ENCODE measurements at places on chromosomes 6 and 20.

DNA sequence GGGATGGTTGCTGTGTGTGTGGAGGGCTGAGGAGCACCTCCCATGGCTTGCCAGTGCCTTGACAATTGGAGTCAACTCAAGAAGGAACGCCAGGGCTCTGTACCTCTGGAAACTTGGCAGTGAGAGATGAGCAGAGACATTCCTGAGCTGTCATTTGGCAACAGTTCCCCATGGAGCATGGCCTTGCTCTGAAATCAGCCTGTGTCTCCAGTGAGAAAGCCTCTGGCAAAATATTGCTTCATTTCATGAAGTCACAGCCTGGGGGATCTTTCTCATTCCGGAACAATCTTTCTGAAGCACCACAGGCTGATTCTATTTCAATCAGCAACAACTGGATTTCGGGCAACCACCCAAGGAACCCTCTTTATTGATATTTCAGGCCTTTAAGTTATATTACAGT, 52.2 kb upstream of the FNDC1 start:
- DNase-seq = no peak

DNA sequence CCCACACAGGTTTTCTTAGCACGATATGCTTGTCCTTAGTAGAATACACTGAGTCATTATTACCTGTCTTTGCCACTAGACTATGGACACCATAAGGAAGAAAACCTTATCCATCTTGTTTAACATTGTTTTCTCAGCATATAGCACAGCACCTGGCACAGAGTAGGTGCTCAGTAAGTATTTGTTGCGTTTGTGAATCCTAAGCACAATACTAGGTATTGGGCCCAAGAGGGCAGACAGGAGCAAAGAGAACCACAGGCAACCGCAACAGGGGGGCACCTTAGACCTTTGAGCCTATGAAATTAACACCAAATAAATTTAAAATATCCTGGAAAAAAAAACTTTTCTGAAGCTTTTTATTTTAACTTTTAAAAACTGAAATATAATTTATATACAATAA, 3.7 kb upstream of the NCOA6 start:
- DNase-seq = no peak

GRCh38 chr20:16049529-16050093, 523.6 kb downstream of the KIF16B start:
- no peak for DNase-seq

DNA sequence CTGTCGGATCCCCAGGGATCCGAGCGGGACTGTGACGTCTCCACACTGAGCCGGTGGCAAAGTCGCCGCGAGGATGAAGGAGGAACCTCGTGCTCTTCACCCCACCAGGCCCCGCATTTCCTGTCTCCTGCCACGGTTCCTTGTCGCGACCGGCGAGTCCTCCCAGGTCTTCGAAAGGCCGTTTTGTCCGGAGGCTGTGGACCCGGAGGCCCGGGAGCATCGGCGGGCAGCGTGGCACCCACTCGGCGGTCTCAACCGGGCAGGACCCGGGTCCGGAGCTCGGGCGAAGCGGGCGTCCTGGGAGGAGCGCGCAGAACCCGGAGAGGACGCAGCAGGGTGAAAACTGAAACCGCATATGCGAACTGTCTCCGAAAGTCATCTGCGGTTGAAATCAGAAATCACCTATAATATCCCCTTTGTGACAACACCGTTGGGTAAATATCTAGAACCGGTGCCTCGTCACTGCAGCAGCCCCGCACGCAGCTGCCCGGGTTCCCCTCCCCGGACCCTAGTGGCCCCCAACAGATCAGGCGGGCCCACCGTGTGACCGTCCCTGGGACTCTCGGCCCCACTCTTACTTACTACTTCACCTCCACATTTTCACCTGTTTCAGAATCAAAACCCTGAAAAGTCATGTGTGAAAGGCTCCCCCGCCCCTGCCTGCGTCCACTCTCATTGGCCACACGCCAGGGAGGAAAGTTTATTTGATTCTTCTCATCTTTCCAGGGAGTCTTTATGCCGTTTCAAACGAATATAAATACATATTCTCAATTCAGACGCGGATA, 3.1 kb upstream of the ULBP2 start:
- no peak for DNase-seq

DNA sequence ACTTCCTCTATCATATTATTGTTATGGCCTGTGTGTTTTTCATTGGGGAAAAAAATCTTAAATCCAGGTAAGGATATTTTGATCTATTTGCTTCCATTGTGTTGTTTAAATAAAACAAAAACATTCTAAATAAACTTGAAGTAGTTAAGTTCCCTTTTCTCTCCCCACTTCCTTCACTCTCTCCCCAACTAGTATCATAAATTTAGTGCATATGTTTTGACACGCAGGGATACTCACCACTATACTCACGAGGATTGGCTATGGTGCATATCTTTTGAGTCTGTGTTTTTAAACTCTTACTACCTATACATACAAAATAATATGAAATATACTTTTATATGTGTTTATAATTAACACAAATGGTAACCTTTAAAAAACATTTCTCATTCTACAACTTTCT, 5.2 kb downstream of the TTLL9 start:
- no peak for DNase-seq

DNA sequence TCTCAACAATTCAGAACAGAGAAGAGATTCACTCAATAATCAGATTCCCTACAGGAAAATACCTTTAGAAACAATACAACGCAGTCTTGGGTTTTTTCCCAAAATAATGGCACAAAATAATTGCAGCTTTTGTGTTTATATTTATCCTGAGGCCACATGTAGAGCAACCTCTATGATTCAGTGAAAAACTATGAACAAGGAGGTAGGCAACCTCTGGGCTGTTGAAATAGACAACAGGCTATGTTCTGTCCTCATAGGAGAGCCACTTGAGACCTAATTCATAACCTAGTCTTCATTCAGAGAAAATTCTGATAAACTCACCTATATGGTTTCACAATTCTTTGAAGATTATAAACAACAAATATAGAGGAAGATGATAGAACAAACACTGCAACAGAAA, 118.3 kb downstream of the KHDC1L start:
- no peak for DNase-seq

DNA sequence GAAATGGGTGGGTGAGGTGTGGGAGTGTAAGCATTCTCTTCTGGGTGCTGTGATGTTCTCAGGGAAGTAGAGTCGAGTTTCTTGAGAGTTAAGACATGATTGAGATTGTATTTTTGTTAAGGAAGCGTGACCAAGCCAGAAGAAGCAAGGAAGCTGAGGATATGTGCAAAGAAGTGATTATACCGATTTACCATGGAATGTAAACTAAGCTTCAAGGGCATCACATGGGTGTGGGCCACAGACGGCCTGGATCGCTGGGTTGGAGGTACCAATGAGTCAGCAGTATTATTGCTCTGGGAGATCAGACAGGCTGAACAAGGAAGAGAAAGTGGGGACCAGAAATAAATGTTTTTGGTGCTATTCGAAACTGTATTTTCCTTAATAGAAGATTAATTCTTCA, 184.1 kb upstream of the GMDS start:
- DNase-seq = no peak

DNA sequence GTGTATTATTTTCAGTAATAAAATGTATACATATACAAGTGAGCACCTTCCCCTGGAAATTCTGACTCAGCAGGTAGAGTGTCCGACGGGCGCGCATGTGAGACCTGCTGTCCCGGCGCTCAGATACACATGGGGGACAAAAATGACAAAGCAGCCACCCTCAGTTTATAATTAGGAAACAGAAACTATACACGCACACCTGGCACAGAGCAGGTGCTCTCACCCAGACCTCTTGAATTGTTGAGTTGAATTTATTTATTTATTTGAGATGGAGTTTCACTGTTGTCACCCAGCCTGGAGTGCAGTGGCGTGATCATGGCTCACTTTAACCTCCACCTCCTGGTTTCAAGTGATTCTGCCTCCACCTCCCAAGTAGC, 180.4 kb downstream of the ZDHHC14 start:
- DNase-seq = no peak

- DNase-seq = no peak
These were observed 42.9 kb upstream of the FABP7 start for GRCh38 chr6:122736616-122737015.

GRCh38 chr6:154572556-154572955, 62.1 kb upstream of the CNKSR3 start:
- DNase-seq = no peak

DNA sequence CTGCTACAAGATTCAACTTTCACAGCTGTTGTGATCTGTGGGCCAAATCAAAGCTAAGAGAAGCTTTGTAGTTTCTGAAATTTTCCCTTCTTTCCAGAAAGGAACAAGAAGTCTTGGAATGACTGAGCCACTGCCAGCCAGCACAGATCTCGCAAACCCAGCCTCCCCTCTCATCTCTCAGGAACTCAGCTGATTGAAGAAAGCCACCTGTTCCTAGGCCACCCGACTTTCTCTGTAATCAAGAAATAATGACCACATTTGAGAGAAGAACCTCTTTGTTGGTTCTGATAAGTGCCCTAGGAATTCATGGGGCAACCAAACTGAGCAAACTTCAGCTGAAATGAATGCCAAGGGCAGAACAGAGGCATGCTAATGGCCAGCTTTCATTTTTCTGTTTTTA, 61.7 kb downstream of the HDGFL1 start:
- DNase-seq = no peak

- DNase-seq = no peak
These were observed 49.6 kb upstream of the HLA-A start for GRCh38 chr6:29892696-29893095.

GRCh38 chr6:118893064-118893806, 717 bp upstream of the ASF1A start:
- no peak for DNase-seq

DNA sequence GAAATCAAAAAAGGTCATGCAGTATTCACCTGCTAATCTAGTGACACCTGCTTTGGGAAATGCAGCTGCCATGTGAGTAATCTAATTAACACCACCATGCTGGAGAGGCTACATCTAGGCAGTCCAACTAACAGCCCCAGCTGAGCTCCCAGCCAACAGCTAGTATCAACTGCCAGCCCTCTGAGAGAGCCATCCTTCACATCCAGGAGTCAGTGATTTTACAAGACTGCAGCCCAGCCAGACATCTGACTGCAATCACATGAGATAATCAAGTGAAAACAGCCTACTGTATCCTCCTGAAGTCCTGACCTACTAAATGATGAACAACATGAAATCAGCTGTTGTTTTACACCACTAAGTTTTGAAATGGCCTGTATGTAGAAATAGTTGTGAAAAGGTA, 298.4 kb downstream of the TRDN start:
- no peak for DNase-seq

DNA sequence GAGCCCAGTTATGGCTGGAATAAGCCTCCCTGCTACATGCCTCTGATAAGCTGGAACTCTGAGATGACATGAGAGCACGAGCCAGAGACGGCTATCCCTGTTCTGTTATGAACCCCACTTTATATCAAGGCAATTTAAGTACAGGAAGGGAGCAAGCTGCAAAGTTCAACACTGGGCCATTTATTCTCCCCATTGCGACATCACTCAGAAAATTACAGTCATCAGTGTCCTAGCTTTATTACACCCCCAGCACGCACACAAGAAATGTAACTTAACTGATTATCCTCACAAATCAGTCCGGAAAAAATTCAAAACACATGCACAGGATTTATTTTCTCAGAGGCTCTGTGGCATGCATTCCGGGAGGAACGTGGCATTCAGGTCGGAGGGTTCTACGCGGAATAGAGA, 125.3 kb upstream of the SLC2A12 start:
- DNase-seq = no peak

DNA sequence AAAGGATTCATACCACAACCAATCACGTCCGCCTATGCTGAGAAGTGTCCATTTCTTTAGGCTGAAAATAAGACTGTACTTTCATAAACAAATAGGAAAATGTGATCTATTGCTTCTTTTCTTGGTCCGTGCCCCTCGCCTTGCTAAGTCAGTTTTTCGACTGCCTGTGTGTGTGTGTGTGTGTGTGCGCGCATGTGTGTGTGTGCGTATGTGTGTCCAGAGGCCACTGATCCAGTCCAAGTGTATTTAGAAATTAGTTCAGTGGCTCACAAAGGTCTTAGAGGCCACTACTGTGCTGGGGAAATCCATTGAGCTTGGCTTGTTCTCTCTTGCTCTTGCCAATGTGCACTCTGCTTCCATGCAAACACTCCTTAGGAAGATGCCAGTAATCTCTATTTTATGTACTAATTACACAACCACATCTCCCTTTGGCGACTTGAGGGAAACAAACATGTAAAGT, 50.5 kb downstream of the SLC22A23 start:
- DNase-seq = no peak

GRCh38 chr20:3997446-3997845, 17.9 kb downstream of the RNF24 start:
- DNase-seq = no peak

DNA sequence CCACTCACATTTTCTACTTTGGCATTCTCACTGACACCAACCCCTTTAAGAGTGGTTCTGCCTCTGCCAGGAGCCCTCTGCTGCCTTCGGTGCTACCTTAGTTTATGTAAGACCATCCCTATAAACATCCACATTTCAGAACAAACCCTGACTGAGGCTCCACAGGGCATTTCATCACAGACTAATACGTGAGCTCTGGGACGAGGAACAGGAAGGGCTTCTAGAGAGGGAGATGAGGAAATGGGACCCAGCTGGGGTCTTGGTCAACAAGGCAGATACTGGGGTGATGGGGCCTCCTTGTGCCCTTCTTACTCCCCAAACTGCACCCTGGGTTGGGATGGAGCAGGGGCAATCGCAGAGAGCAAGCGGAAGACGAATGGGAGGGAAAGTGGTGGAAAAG, 86.5 kb upstream of the FYN start:
- DNase-seq = no peak

DNA sequence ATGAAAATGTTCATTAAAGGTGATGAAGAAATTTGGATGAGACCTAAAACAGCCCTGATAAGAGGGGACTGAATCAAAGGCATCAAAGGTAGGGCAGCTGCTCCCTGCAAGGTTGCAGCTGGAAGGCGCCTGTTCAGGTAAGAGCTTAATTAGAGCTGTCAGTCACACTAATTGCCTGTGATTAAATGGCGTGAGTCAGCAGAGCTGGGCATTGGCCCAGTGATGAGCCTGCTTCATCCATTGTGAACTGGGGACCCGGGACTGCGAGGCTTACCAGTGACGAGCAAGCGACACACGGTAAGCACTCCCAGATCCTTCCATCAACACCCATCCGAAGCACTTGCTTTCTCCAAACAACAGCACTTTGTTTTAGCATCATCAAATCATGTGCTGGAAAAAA, 621.5 kb upstream of the CDH4 start:
- no peak for DNase-seq

DNA sequence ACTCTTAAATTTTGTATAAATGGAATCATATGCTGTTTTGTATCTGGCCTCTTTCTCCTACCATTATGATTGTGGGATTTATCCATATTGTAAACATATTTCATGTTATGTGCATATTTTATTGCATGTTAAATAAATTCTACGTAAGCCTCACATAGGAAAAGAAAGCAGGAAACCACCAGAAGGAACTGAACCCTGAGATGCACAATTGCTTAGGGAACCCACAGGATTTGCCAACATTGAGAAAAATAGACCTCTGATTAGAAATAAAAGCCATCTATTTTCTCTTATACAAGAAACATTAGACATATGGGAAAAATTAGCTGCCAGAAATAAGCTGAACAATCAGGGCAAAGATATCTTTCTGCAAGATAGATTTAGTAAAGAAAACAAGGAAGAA, 111.2 kb upstream of the CARMIL1 start:
- DNase-seq = no peak

- DNase-seq = no peak
These were observed 79.0 kb upstream of the BMP5 start for GRCh38 chr6:55954436-55954835.

- no peak for DNase-seq
These were observed 686.6 kb upstream of the GJE1 start for GRCh38 chr6:141445928-141446628.

GRCh38 chr6:3910106-3910663, 61.0 kb downstream of the FAM50B start:
- no peak for DNase-seq
